ENCODE measurements at places on chromosomes 4 and X. TPM values are rescaled to one million over a fixed set of nuclear protein-coding genes. Genes with fewer than 3 reads are reported as not detected.

The GPRASP1 gene
- 1.7 TPM for polyA plus RNA-seq

DNA sequence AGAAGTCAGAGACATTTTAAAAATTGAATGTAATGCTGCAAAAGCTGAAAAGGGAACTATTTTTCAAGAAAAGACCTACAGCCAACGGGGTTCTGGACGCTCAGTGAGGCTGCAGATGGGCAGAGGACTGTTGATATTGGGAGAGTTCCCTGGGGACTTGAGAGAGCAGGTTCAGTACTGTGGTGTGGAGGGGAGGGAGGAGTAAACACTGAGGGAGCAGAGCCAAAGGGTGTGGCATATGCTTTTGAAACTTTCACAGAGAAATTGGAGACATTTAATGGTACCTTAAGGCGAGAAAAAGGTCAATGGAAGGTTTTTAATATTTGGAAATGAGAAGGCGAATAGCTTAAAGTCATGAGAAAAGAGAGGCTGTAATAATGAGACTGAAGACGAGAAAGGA, 62.2 kb upstream of the GPM6A start:
- DNase-seq: no peak

GRCh38 chr4:22514481-22514880, 1.4 kb downstream of the ADGRA3 start:
- peak; percentile 72 for DNase-seq

GRCh38 chr4:110867981-110868720, 245.3 kb upstream of the PITX2 start:
- DNase-seq: no peak

DNA sequence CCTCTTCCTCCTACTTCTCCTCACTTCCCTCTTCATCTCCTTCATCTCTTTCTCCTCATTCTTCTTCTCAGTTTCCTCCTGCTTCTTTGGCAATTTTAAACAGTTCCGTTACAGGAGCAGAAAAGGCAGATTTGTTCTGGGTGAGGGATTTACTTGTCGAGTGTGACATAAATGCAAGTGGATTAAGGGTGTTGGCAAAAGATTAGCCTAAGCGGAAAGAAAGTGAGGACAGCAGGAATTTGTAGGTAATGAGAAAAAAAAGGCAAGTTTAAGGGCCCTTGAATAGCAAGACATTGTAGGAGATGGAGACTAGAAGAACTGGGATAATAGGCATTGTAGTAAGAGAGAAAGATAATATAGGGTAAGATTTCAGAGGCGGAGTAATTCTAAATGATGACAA, 841.6 kb downstream of the RAPGEF2 start:
- no peak for DNase-seq

All from fibroblast of lung (primary cell).